ENCODE measurements at places on chromosomes 5 and 9. TPM values are rescaled to one million over a fixed set of nuclear protein-coding genes. Genes with fewer than 3 reads are reported as not detected.

DNA sequence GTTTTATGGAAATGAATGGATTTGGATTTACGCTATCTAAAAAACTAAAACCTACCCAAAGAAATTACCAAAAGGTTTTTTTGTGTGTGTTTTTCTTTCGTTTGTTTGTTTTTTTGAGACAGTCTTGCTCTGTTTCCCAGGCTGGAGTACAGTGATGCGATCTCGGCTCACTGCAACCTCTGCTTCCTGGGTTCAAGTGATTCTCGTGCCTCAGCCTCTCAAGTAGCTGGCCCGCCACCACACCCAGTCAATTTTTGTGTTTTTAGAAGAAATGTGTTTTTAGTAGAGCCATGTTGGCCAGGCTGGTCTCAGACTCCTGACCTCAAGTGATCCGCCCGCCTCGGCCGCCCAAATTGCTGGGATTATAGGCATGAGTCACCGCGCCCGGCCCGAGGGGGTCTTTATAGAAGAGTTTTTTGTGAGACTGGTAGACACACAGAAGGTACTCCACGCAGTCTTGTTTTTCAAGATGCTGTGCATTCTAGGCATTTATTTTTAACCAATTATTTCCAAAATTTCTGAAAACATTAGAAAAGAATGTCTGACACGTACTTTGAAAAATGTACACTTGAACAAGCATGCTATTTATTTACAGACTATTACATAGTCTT, 75.7 kb downstream of the NR6A1 start:
- no peak for DNase-seq

DNA sequence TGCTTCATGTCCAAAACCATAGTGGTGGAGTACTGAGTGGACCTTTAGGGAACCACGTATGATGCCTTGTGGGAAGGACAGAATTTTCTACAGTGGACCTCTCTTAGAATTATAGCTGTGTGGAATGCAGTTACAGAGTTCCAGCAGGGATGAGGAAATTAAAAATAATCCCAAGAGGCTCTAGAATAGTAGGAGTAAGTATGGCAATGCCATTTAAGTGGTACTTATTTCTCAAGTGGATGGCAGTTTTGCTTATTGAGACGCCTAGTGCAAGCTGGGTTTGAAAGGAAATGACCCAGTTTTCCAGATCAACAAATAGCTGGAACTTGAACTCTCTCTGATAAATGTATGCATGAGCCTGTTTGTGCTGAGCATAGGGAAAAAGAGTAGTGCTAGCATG, 431.6 kb downstream of the PRR16 start:
- no peak for DNase-seq

GRCh38 chr5:177089825-177090641, 3.3 kb downstream of the FGFR4 start:
- DNase-seq, result no peak

DNA sequence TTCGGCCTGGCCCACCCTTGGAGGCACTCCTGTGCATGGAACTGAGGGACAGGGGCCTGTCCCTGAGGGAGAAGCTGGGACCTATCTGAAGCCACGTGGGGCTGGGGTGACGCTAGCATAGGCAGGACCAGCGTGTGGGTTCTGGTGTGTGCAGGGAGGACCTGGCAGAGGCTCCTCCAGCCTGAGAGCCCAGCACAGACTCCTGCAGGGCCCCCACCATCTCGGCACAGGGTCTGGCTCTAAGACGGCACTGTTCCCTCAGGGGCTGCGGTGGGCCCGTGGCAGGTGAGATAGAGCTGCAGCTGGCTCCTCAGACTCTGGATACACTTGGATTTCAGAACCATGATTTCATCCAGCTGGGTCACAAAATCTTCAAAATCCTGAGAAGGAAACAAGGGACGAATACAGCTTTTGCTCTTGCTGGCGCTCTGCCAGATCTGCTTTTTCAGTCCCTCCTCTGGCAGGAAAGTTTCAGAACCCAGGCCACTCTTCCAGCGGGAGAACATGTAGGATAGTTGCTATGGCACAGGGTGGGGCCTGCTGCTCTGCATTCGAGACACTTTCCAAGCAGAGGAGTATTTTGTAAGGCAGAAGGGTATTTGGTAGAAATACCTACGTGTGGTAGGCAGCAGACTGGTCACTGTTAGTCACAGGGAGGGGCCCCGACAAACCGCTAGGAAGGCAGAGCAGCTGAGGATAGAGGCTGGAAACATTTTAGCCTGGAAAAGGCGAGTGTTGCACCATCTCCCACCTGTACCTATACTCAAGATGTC, 74.7 kb downstream of the KIF24 start:
- DNase-seq, result no peak

- DNase-seq, result no peak
Observed at GRCh38 chr5:88085462-88085861, 183.2 kb downstream of the TMEM161B start.

GRCh38 chr5:156934450-156935211, 28.4 kb downstream of the TIMD4 start:
- no peak for DNase-seq

DNA sequence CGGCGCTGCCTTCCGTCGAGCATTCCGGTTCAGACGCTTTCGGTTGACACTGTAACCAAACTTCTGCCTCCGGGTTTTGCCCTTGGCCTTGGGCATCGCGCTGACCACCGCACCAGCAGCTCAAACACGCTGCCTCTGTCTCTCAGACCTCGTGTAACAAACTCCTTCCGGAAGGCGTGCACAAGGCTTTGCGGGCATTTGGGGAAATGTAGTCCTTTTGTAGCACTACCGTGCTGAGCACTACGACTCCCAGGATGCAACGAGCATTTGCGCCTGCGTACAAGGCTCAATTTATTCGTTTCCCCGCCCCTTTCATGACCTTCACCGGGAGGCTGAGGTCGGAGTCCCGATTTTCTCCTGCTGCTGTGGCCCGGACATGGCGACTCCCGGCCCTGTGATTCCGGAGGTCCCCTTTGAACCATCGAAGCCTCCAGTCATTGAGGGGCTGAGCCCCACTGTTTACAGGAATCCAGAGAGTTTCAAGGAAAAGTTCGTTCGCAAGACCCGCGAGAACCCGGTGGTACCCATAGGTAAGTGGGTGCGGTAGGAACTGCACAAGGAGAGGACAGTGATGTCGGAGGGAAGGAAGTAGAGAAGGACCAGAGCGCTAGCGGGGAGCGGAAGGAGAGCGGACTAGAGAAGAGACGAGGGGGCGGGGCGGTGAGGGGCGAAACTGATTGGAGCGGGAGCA, at the start of the genes HIGD2A and NOP16:
Gene HIGD2A, plus strand, starts transcription at position 308 of the 691 bp plus-strand sequence. Its CDS starts 69 bp downstream, at position 377.
Gene NOP16, minus strand, starts transcription at position 155 of the 691 bp plus-strand sequence. Its CDS starts 59 bp downstream, at position 96.
- peak; percentile 99 for DNase-seq

GRCh38 chr9:7790022-7790818, 9.4 kb downstream of the DMAC1 start:
- DNase-seq, result no peak

- DNase-seq, result no peak
Observed at GRCh38 chr9:20244271-20244670, 378.0 kb downstream of the MLLT3 start.

GRCh38 chr5:80540691-80541090, 29.4 kb downstream of the ANKRD34B start:
- no peak for DNase-seq

GRCh38 chr9:16450578-16450977, 419.9 kb downstream of the BNC2 start:
- DNase-seq, result no peak

DNA sequence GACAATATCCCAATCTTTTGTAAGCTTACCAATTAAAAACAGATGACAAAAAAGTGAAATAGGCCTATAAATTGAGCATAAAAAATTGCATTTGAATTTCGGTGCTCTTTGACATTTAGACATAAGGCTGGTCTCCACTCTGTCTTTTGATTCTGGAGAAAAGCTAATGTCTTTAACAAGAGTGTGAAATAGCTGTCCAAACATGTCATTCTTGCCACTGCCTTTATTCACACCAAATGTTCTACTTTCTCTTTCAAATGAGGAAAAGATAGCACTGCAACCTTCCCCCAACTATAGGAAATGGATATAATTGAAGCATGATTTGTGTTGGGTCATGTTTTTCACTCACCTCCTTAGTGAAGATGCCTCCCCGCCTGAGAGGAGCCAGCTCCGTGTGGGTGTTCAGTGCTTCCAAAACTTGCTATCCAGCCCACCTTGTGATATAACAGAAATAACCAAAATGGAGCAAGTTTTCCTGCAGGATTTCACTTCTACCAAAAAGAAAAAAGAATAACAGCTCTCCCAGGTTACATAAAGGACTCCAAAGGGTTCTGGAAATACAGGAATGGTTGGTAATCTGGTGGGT, 55.2 kb upstream of the STK32A start:
- no peak for DNase-seq

DNA sequence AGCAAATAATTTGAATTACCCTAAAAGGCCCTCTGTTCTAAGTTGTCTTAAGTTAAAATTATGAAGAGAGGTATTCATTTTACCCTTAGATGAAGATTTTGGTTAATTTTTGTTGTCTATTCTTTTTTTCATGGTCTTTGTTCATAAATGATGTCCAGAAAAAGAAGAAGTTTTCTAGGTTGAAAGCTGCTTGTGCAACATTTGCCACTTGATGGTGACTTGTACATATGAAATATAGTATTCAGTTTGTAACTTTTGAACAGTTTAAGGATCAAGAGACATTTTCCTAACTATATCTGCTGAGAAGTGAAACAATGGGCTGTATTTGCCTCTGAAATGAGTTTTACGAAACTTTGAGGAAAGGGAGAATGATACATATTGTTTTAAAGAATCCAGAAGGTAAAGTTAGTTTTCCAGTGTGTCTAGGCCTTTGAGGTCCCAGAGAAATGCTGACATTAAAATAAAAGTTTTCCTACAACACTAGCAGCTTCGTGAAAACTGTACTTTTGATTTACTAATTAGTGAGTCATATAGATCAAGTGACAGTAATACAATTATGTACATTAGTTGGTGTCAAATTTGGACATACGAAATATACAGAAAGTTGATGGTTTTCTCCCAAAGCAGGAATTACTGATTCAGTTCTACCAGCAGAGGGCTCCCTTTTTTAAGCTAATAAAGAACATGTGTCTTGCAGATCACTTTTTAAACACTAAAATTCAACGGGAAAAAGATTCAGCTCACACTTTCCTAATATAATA, 70.5 kb downstream of the PIK3R1 start:
- DNase-seq, result no peak

DNA sequence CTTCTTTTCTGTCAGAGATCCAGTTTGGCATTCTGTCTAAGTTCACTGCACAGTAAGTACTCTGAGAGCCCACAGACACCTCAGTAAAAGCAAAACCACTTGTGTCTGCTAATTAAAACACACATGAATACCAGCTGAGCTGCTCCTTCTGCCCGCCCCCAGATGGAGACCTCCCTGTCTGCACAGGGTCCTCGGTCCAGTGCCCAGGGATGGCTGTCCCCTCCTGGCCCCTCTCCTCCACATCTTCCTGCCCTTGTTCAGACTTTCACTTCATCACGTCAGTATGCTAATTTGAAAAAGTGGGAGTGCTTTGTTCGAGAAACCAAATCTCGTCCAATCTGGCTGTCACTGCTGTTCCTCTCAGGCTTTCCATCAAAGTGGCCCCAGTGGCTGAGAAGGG, 43.5 kb downstream of the LIX1 start:
- no peak for DNase-seq

DNA sequence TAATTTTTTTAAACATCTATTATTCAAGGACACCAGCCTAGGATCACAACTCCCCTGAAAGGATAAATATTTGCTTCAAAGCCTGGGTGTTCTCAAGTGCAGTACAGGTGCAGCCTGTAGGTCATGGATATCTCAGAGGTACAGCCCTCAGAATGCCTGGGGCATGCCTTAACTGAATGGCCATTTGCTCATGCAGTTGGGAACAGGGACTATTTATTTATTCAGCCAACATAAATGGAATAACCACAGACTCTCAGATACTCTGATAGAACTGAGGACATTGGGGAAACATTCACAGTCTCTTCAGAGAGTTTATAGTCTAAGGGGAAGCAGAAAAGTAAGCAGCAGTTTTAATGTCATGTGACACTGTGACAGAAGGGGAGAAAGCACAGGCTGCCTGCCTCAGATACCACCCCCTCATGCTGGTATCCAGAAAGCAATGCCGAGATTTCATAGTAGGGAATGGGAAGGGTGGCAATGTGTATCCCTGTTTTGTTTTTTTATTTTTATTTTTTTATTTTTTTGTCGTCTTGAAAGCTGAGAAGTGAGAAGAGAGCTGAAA, 112.6 kb downstream of the MACIR start:
- no peak for DNase-seq

DNA sequence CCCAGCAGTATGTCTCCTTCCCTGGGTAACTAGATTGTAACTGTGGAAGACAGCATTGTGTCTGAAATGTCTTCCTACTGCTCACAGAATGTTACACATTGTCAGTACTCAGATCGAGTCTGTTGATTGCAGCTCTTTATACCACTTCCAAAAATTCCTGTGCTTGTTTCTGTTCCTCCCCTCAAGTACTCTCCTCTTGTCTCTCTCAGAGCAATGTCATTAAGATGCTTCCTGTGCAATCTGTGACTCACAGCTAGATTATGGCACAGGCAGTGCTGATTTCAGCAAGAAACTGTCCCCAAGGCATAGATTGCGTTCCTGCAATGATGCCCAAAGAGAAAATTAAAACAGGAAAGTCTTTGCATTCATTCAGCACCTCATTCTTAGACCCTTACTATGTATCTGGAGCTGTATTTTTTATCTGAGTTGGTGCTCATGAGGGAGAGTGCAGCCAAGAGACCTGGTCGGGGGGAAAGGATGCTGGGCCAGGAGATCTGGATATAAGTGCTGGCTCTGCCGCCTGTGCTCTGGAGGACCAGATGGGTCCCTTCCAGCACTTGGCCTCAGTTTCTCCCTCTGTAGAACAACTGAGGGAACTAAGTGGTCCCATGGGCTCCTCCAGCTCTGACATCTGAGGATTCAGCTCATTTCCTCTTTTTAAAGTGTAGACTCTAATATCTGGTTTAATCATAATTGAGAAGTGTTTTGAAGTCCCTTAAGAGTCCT, 40.8 kb upstream of the GNPDA1 start:
- no peak for DNase-seq

The GALNT12 gene
- total RNA-seq, result 18.0 TPM

The SVEP1 gene
- 0.24 TPM for total RNA-seq

The IL9 gene
- total RNA-seq, result not detected

Measured in H9 (cell line).